ENCODE measurements at places on chromosomes 12 and 14. TPM values are rescaled to one million over a fixed set of nuclear protein-coding genes. Genes with fewer than 3 reads are reported as not detected.

Gene MSI1
- 0.58 TPM for total RNA-seq

Gene IL22
- total RNA-seq = not detected

Gene OR4K1
- not detected for total RNA-seq

Gene LRFN5
- total RNA-seq = 3.6 TPM

Gene INHBE
- total RNA-seq = not detected

Gene SLCO1B3
- total RNA-seq = not detected

Gene MYO1H
- total RNA-seq = 0.10 TPM

Gene NPFF
- not detected for total RNA-seq

Gene CLEC9A
- total RNA-seq = not detected

Gene GDF11
- total RNA-seq = 5.8 TPM

Gene LRRC43
- 1.1 TPM for total RNA-seq

Gene TSPAN8
- 1.8 TPM for total RNA-seq

Gene SERPINA3
- total RNA-seq = 139 TPM

Gene TMEM19
- 24.9 TPM for total RNA-seq

Gene DTX3
- total RNA-seq = 7.2 TPM

Gene PMCH
- total RNA-seq = not detected

Gene BDKRB1
- 0.71 TPM for total RNA-seq

Gene TSHR
- 0.39 TPM for total RNA-seq

Gene LRRC10
- not detected for total RNA-seq

Gene PPP1R1A
- 184 TPM for total RNA-seq

Gene SERPINA4
- not detected for total RNA-seq

Gene TOGARAM1
- total RNA-seq = 13.4 TPM

Gene FOXA1
- not detected for total RNA-seq

Gene CLEC6A
- not detected for total RNA-seq

Gene ACACB
- 1,896 TPM for total RNA-seq

Gene KITLG
- total RNA-seq = 9.6 TPM

Gene AVPR1A
- total RNA-seq = 12.1 TPM

Gene KLHDC2
- total RNA-seq = 52.9 TPM

Gene BORCS5
- total RNA-seq = 11.2 TPM

Gene DTX1
- total RNA-seq = 69.9 TPM

Gene APOLD1
- 165 TPM for total RNA-seq

Gene MBIP
- total RNA-seq = 17.3 TPM

Gene DNAI7
- not detected for total RNA-seq

Gene SLC25A47
- total RNA-seq = not detected

Gene DIO2
- 3.3 TPM for total RNA-seq

Gene ATP5F1B
- total RNA-seq = 570 TPM

Gene KRT4
- not detected for total RNA-seq

Gene NXPH4
- total RNA-seq = 1.4 TPM

Gene C12orf50
- total RNA-seq = 0.13 TPM

Gene BBS10
- 14.9 TPM for total RNA-seq

Gene STAC3
- total RNA-seq = 3.9 TPM

Gene CATSPERB
- 2.0 TPM for total RNA-seq

Gene SELPLG
- total RNA-seq = 15.4 TPM

Gene REM2
- 0.39 TPM for total RNA-seq

Gene TAS2R30
- 4.1 TPM for total RNA-seq

Gene DACT1
- total RNA-seq = 3.7 TPM
